ENCODE measurements at places on chromosomes 13 and 19.

- no peak for DNase-seq
Observed at GRCh38 chr13:35930665-35931631, 200.2 kb downstream of the DCLK1 start.

GRCh38 chr19:4019578-4019977, 12.0 kb downstream of the PIAS4 start:
- DNase-seq: no peak

DNA sequence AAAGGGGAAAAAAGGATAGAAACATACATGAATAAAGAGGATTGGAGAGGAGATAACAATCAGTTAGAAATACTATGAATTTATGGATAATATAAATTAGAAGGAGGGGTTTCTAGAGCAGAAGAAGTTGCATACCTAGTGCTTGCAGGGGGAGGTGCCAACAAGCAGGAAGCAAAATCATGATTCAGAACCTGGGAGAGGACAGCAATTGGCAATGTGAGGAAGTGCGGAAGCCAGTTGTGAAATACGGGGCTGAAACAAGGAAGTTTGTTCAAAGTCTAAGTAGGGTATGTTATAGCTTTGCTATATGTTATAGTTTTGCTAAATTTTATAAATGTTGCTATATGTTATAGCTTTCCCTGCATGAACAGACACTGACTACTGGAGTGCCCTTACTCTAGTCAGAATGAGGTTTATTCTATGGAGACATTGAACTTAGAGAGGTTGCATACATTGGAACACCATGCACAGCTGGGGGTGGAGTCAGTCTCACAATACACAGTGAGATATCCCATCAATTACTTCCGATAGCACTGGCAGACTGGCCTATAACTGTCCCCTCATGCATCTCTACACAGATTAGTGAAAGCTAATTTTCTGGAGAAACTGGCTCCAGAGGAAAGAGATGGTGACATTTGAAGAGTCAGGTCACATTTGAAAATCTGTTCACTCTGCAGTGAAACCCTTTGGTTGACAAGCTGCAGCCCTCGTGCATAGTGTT, 92.1 kb downstream of the GPC6 start:
- no peak for DNase-seq

- DNase-seq: no peak
Observed at GRCh38 chr13:38180126-38180525, 169.5 kb upstream of the UFM1 start.

- no peak for DNase-seq
Observed at GRCh38 chr13:97348569-97349100, 85.3 kb upstream of the RAP2A start.

DNA sequence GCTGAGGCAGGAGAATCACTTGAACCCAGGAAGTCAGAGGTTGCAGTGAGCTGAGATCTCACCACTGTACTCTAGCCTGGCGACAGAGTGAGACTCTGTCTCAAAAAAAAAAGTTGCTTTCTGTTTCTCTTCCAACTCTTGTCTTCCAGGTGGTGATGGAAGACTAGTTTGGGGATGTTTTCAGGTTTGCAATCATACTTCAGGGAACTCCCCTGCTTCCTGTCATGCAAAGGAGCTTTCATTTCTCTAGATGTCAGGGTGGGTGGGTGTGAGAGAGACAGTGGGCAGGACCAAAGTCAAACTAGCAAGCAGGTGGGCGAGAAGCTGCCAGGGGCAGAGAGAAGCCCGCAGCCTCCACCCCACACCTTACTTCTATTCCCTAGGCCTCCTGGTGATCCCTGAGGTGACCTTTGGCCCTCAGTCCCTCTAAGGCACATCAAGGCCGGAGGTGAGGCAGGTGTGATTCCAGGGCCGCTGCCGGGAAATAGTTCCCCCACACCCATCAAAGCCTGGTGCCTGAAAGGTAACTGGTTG, 25.7 kb downstream of the CCNE1 start:
- DNase-seq: no peak

GRCh38 chr13:94825507-94825906, 113.2 kb upstream of the SOX21 start:
- DNase-seq: peak; percentile 78
